ENCODE measurements at places on chromosomes 13 and 19.

DNA sequence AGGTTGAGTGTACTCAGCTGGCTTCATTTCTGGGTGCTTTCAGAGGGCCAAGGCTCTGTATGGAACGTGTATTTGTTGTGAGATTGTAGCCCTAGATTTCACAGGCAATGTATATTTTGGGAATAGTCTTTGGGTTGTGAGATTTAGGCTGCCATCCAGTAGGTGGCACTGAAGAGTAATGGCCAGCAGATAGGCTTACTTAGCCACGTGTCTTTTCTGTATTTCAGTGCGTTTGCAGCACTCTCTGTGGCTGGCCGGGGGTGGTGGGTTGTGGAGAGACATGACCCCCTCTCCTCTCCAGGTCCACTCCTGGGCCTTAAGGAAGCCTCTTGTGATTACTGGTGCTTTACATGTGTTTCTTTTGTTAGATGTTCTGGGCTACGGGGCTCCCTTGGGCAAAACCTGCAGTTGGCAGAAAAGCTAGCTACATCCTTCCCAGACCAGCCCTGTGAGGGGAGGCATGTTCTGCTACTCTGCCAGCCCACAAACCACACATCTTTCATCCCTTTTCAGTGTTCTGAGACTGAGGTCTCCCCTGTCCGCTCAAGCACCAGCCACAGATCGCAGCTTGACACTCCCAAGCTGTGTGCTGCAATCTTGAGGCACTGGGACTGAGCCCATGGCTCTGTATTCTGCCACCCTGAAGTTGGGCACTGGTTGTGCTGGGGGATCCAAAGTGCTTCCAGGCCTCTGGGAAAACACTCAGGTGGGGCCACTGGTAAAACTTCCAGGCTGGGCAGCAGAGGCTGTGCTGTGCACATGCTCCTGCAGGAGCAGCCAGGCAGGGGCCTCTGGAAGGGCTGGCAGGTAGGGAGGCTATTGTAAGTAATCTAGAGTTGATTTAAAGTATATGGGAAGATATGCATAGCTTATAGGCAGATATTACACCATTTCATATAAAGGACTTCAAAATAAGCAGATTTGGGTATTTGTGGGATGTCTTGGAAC, 1096.8 kb upstream of the PCDH20 start:
- peak; percentile 6 for DNase-seq

DNA sequence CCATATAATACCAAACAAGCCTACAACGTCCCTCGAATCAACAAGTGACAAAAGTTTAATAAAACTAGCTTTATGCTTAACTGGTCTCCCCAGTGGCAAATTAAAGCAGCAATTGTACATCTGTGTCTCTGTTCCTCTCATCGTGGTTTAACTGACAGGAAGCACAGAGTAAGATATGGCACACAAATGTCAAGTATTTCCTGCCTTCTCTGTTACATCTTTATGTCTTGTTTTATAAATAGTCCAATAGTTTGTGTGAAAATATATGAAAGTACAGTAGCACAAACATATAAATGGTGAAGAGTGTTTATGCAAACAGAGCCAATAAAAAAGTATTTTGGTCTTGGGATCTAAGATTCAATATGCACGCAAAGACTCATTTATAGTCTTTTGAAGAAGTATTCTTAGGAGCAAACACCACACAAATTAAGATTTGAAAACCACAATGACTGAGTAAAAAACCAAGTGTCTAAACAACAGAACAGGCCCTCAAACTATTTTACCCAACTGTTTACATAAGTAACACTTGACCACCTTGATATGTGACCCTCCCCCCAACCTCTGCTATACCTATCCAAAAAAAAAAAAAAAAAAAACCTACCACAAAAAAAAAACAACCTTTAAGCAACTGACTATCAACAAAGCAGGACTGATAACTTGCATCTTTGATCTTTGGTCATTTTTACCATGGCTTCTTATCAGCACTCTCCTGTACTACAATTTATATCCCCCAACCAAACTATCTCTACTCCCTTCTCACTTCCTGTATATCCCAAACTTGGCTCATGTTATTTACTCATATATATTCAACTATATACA, 14.0 kb downstream of the ELF1 start:
- DNase-seq: peak; percentile 15

GRCh38 chr19:44643605-44644401, at the start of gene PVR:
Gene PVR, plus strand, starts transcription at chr19:44643910. Its CDS starts 187 bp downstream, at chr19:44644097.
- DNase-seq: peak; percentile 68

DNA sequence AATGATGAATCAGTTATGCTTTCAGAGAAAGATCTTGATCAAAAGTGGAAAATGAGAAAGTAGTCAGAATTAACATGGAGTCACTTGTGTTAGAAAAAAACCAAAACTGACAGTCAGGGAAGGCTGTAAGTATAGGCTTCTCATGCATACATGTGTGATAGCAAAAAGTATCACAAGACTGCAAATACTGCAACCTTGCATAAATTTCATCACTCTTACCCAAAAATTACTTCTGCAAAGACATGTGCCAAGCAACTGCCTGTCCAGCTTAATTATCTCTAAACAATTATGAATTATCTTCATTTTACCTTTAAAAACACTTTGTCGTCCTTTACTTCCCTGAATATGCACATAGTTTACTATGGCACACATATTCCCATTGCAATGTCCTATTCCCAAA, 2466.4 kb upstream of the PCDH20 start:
- DNase-seq: no peak

GRCh38 chr13:38819596-38819995, 132.7 kb downstream of the FREM2 start:
- DNase-seq: no peak

- no peak for DNase-seq
Observed at GRCh38 chr13:88461272-88462009, 790.3 kb downstream of the SLITRK5 start.

DNA sequence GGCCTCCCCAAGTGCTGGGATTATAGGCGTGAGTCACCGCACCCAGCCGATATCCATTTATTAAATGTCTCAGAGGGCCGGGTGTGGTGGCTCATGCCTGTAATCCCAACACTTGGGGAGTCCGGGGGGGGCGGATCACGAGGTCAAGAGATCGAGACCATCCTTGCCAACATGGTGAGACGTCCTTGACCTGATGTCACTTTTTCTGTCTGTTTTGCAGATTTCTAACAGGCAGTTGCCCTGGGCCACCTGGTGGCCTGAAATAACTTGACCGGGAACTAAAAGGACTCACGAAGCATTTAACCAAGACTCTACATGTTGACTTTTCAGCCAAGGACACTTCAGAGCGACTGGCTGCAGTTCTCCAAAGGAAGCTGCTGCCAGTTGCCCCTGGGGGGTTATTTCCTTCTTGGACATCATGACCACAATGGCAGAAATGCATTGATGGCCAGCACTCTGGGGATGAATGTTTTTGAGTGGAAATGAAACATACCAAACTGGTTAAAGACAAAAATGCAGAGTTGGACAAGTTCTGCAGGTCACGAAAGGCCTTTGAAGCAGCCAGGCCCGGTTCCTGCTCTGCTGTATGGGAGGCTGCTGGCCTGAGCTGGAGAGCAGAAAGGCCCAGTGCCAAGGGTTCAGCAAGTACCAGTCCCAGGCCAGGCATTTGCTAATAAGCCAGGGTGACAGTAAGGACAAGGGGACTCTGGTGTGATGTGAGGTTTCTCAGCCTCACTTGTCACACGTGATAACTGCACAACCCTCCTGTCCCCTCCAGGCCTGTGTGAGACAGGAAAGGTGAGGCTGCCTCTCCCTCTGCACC, 8.3 kb downstream of the ZNF837 start:
- DNase-seq: no peak

- DNase-seq: peak; percentile 97
Observed at GRCh38 chr19:18847549-18848463, 16.0 kb downstream of the UPF1 start.

- no peak for DNase-seq
Observed at GRCh38 chr13:72430923-72431322, 296.5 kb downstream of the MZT1 start.

- peak; percentile 96 for DNase-seq
Observed at GRCh38 chr19:13847407-13848339, 29.3 kb upstream of the NANOS3 start.

DNA sequence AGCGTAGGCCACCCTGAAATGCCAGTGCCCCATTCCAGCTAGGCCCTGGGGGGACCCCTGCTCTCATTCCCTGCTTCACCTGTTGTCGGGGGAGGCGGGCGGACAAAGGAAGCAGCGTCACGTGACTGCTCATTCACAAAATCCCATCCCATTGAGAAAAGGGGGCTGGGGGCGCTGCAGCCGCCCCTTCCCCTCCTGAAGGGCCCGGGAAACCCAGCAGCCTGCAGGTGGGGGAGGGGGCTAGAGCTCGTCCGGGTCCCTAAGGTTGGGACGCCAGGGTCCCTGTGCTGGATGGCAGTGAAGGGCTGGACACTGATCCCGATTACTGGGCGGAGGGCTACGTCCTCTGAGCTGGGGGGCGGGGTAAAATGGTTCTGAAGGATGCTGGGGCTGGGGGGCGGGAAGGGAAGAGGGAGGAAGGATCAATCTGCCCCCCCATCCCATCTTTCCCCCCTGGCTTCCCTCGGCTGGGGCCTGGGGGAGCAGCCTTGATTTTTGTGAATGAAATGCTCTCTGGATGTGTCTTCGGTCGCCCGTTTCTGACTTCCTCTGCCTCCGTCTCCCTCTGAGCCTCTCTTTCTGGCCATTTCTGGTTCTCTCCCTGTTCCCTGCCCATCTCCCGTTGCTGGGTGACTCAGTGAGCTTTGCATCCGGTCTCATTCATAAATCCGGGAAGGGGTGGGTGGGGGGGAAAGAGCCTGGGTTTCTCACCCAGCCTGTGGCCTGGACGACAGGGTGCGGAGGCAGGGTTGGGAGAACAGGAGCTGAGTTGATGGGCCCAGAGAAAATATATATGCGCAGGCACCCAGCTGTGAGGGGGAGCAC, 816 bp downstream of the SPRED3 start:
- peak; percentile 69 for DNase-seq

GRCh38 chr19:41821003-41821735, 23.3 kb downstream of the LYPD4 start:
- DNase-seq: no peak

- peak; percentile 85 for DNase-seq
Observed at GRCh38 chr13:100887729-100888151, 213.1 kb upstream of the TMTC4 start.

DNA sequence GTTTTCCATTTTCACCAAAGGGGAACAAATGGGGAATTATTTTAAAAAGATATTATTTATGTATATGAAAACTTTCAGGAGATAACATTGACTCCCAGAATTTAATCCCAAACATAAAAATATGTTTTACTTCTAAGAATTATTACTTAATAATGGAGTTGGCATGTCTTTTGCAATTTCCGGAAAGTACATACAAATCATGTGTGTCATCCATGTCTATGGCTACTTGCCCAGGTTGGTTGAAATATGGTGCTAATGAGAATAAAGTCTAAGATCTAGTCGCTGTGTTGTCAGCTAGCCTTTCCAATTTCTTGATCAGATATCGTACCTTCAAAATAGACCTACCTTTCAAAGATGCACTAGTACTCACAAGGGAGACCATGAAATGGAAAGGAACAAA, 1003.2 kb upstream of the PCDH20 start:
- DNase-seq: no peak

DNA sequence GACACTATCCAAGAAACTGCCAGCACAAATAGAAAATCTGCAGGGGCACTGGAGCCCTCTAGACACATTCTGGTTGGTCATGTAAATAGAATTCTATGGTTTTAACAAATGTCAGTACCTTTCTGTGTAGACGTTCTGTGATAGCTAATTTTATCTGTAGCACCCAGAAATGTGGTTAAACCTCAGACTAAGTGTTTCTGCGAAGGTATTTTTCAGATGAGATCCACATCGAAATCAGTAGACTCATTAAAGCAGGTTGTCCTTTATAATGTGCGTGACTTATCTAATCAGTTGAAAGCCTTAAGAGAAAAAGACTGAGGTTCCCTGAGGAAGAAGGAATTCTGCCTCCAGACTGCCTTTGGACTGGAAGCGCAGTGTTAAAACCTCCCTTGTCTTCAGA, 922.9 kb downstream of the EFNB2 start:
- no peak for DNase-seq

DNA sequence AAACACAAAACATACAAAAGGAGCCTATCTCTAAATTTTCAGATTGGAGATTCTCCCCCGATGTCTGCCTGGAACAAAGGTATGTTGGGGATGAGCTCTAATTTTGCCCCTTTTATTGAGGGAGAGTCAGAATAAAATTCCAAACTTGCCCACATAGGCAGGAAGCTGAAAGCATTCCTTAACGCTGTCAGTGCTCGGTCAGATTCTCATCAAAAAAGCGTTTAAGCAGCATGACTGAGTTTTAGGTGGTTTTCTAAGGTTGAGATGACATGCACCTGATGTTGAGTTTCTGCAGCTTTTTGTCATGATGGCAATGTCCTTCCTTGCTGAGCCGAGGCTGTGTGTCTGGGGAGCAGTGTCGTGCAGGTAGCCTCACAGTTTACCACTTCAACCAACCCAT, 48.4 kb upstream of the MEDAG start:
- DNase-seq: no peak

DNA sequence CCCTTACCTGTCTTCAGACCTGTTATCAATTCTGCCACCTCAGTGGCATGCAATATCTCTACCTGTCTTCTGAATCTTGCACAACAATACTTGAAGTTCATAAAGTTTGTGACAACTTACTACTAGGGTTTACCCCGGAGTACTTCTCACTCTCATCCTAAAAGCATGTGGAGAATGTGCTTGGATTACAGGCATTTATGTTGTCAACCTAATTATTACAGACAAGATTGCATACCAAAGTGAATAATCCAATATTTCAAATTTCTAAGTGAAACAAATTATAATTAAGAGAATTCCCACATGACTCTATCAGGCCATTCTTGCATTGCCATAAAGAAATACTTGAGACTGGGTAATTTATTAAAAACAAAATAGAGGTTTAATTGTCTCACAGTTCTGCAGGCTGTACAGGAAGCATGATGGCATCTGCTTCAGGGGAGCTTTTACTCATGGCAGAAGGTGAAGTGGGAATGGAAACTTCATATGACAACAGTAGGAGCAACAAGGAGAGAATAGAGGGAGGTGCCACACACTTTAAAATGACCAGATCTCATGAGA, 661.0 kb upstream of the SPRY2 start:
- DNase-seq: no peak

DNA sequence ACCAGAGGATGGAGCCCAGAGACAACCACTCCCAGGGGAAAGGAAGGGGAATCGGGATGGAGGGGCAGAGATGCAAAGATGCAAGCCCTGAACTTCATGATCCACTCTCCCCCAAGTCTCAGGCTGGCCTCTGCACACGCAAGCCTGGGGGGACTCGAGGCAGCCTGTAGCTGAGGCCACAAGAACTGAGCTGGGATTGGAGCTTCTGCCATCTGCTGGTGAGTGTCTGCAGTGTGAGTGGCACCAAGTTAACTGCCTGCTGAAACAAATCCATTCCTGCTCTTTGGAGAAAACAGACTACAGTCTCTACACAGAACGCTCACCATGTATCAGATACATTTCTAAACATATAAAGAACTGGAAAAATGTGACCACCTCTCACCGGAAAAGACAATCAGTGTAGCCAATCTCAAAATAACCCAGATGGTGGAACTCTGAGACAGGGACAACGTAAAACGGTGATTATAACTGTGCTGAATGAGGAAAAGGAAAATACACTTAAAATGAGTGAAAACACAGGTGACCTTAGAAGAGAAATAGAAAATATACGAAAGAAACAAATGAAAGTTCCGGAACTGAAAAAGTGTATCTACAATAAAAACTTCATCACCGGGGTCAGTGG, 62.1 kb downstream of the KLF2 start:
- peak; percentile 67 for DNase-seq

- peak; percentile 90 for DNase-seq
Observed at GRCh38 chr13:98508280-98508679, 68.6 kb downstream of the STK24 start.
